Activated CD4-positive, CD25-positive, alpha-beta regulatory T cell treated with anti-CD3 and anti-CD28 coated beads, Interleukin-2, amount 50 U/mL, for 72 hours (primary cell): ENCODE measurements at places on chromosomes 12 and 14.

GRCh38 chr14:97401714-97402113, 604.5 kb downstream of the VRK1 start:
- DNase-seq, result no peak

DNA sequence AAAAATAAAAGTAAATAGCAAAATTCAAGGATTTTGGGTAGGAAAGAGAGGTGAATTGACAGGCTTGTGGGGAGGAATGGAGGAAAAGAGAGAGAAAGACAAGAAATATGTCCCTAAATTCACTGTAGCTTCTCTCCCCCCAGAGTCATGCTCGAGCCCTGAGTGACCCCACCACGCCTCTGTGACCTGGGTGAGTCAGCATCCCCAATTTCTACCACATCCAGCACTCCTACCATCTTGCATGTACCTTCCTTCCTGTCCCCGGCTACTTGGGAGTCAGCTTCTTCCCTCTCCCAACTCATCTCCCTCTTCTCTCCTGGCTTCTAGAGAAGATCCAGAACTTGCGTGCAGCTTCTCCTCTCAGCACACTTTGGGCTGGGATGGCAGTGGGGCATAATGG, 9.8 kb downstream of the ZNF219 start:
- no peak for DNase-seq

GRCh38 chr14:67541448-67542387, 8.6 kb downstream of the PLEKHH1 start:
- DNase-seq, result no peak

- no peak for DNase-seq
Measured at GRCh38 chr12:116002890-116003536, 274.5 kb downstream of the MED13L start.

GRCh38 chr14:23079716-23080115, 15.2 kb downstream of the ACIN1 start:
- no peak for DNase-seq
